ENCODE measurements at places on chromosomes 4 and X. TPM values are rescaled to one million over a fixed set of nuclear protein-coding genes. Genes with fewer than 3 reads are reported as not detected.
A peak's percentile ranks its signal among the peaks of the same experiment; 100 is the strongest.

GRCh38 chrX:7334253-7334935 lies 186.4 kb upstream of the PUDP start:
- DNase-seq = no peak

- DNase-seq = no peak
These were observed 9.4 kb downstream of the TMEM187 start for GRCh38 chrX:153981771-153982533.

The WDR44 gene
- 34.6 TPM for total RNA-seq

GRCh38 chr4:41256740-41257256 lies at the start of gene UCHL1:
UCHL1 (plus strand) TSS chr4:41256928; CDS start chr4:41256977, 49 bp downstream.
- DNase-seq = peak; percentile 79

The PASD1 gene
- not detected for total RNA-seq

The LIMCH1 gene
- total RNA-seq = 175 TPM

- no peak for DNase-seq
These were observed 14.8 kb upstream of the SPON2 start for GRCh38 chr4:1187182-1187581.

DNA sequence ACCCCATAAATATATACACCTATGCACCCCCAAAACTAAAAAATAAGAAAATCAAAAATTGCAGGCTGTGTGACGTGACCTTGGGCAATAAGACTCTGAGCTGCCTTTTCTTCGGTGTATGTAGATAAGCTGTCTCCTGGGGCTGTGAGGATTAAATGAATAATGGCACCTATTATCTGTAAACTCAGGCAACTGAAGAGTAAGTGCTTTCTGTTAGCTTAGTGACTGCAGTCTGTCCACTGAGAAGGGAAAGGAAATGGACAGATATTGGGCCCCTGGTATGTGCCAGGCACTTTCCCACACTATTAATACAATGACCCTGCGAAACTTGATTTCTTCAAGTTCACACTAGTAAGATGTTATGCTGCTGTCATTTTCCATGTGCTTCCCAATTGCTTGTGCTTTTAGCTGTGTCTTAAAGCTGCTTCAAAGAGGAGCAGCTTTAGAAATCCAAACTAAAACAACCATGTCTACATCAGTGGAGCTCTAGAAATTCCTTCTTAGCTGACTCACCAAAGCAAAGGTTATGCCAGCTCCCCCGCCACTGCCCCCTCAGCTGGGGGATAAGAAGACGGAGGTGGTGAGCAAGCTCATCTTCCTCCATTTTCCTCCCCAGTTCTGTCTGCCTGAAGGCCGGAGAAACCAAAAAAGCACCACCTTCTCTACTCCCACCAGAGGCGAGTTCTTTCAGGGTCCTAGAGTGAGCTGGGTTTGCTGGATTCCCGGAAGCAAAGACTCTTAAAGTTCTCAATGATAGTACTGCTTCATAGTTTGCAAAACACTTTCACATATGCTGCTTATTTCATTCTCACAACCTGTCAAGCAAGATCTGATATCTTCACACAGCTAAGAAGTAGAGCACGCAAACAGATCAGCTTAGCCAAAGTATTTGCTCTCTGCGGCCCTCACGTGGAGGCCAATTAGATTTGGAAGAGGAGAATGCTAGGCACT lies 8.8 kb upstream of the DGAT2L6 start:
- peak; percentile 35 for DNase-seq

- DNase-seq = no peak
These were observed 38.1 kb downstream of the RTL9 start for GRCh38 chrX:110396735-110397134.

GRCh38 chr4:135963009-135963408 lies 1569.3 kb downstream of the PCDH18 start:
- no peak for DNase-seq

DNA sequence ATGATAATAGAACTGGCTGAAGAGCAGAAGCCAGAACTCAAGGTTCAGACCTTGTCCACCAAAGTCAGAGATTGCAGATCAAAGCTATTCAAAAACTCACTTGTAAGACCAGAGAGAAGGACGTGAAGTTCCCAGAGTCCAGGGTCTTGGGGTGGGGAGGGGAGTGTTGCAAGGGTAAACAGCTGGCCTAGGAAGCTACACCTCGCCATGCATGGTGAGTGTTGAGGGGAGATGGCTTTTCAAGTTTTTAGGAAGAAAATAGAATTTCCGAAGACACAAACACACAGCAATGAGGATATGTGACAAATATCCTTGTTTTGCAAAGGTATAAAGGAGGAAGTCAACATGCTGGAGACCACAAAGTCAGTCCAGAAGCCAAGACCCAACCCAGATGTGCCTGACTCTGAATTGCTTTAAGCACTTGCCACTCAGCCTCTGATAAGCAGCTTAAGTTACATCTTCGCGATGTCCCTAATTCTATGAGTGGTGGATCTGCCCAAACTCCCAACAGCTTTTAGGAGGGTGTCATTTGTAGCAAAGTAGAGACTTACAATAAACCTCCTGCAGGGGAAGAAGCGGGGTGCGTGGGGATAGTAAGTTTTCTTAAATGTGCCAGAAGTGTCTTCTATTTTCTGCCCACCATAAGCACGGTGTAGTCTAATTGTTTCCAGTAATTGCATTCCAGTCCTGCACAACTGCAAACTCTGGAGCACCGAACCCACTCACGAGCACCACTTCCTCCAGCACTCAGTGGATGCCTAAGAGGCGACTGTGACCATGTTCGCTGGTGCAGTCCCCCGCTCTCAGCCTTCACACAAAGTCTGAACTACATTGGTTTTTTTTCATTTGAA lies 26.5 kb downstream of the HAND2 start:
- no peak for DNase-seq

DNA sequence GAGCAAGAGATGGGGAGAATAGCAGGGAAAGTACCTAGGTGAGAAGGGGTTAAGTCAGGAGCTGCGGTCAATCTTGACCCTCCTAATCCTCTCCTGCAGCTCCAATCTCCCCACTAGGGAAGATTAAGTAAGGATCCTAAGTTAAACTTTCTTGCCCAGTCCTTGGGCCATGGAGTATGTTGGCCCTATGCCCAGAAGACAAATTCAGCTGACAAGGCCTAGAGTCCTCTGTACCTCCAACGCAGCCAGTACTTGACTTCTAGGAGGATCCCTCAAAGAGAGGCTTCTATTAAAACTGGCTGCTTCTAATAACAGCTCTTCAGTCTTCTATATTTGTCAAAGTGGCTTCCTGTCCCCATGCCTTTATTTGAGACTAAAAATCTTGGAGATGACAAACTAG lies 1.4 kb downstream of the CLDN2 start:
- DNase-seq = no peak

- DNase-seq = no peak
These were observed 346.7 kb downstream of the PDHA2 start for GRCh38 chr4:96186593-96186992.

- DNase-seq = no peak
These were observed 1453.1 kb downstream of the ARAP2 start for GRCh38 chr4:34791209-34791608.

The ERAS gene
- not detected for total RNA-seq

GRCh38 chrX:16997313-16997712 lies 50.9 kb downstream of the REPS2 start:
- no peak for DNase-seq

The KCTD8 gene
- total RNA-seq = 1.2 TPM
